ENCODE measurements at places on chromosomes 5 and 9.
A peak's percentile ranks its signal among the peaks of the same experiment; 100 is the strongest.

- DNase-seq, result no peak
Observed at GRCh38 chr9:13372510-13372909, 93.0 kb upstream of the MPDZ start.

DNA sequence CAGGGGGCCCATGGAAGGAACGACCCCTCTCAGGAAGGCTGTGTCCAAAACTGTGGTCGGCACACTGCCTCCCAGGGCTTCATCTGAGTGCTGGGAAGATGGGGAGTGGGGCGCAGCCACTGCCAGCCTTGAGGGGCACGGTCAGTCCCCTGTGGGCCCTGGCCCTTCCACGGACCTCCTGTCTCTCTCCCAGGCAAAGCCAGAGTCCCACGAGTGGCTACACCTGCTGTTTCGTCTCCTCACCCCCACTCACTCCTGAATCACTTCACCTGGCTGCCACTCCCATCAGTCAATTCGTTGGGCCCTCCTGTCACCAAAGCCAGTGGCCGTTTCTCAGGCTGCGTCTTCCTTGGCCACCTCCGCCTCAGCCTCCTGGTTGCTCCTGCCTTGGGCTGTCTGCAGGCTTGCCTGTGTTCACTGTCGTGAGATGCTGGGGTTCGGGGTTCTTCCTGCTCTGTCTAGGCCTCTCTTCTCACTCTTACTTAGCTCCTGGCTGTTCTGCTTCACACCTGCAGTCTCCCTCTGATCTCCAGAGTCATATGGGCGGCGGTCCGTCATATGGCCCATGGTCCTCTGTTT is 58.8 kb upstream of the RNF130 start:
- DNase-seq, result no peak

DNA sequence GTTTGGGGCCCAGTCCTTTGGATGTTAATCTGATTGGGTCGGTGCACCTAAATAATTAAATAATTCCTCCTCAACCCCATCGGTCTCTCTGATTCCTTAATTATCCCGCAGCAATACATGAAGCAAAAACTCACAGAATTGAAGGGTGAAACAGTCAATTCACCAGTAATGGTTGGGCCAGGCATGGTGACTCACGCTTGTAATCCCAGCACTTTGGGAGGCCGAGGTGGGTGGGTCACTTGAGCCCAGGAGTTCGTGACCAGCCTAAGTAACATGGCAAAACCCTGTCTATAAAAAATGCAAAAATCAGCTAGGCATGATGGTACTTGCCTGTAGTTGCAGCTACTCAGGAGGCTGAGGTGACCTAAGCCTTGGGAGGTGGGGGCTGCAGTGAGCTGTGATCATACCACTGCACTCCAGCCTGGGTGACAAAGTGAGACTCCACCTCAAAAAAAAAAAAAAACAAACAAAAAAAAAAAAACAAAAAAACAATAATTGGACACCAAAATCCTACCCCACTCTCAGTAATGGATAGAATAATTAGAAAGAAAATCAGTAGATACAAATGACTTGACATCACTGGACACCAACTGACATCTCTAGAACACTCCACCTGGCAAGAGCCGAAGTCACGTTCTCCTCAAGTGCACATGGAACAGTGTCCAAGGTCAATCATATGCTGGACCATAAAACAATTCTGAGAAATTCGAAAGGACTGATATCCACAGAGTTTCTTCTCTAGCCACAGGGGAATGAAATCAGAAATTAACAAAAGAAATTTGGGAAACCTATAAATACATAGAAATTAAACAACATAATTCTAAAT is 5.3 kb downstream of the ABO start:
- no peak for DNase-seq

- no peak for DNase-seq
Observed at GRCh38 chr9:5718296-5719032, 89.6 kb downstream of the RIC1 start.

GRCh38 chr5:93510626-93511380 is 70.2 kb downstream of the NR2F1-AS1 start:
- DNase-seq, result no peak

- DNase-seq, result peak; percentile 37
Observed at GRCh38 chr5:96344678-96345577, 88.1 kb downstream of the PCSK1 start.

GRCh38 chr5:107331882-107332281 is 338.9 kb downstream of the EFNA5 start:
- DNase-seq, result no peak

DNA sequence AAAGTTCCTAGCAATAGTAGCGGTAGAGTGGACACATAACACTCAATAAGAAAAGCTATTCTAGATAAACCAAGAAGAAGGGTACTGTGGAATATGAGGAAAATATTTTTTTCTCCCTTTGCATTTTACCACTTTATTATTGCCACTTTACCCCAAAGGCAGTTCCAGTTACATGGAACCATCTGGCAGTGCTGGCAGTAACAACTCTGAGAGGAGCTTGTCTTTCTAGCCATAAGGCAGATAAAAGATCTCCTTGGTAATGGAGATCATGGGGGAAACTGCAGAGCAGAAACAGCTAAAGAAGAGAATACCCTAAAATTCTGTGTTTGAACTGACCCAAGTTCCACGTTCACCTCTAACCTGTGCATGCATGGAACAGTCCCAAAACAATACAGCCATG is 38.5 kb downstream of the UBTD2 start:
- peak; percentile 43 for DNase-seq

DNA sequence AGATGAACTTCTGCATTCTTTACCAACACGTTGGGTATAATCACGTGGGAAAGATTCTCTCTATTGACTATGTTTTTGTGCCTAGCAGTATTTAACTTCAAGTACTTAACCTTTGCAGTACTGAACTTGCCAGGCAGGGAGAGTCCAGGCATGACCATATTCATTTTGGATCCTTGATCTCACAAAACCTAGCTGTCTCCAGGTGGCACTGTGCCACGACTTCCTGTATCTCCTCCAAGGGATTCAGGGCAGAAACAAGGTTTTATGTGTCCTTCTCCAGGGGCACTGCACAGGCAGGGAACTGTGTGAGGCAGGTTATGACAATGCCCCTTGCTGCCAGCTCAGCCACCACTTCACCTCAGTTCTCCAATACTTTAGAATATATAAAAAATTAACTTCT is 11.7 kb upstream of the IFNA5 start:
- DNase-seq, result no peak

- peak; percentile 12 for DNase-seq
Observed at GRCh38 chr9:109101810-109102209, 17.9 kb downstream of the TMEM245 start.

- DNase-seq, result no peak
Observed at GRCh38 chr5:147426640-147427327, 83.1 kb downstream of the DPYSL3 start.

- DNase-seq, result no peak
Observed at GRCh38 chr9:136191099-136191959, 13.6 kb downstream of the LHX3 start.

GRCh38 chr5:87392801-87393200 is 19.9 kb downstream of the CCNH start:
- DNase-seq, result no peak

GRCh38 chr5:135116160-135116561 is 82.1 kb upstream of the PITX1 start:
- DNase-seq, result no peak

GRCh38 chr9:10612641-10613398 is at the start of gene PTPRD:
PTPRD (minus strand) TSS chr9:10613002.
- peak; percentile 88 for DNase-seq

DNA sequence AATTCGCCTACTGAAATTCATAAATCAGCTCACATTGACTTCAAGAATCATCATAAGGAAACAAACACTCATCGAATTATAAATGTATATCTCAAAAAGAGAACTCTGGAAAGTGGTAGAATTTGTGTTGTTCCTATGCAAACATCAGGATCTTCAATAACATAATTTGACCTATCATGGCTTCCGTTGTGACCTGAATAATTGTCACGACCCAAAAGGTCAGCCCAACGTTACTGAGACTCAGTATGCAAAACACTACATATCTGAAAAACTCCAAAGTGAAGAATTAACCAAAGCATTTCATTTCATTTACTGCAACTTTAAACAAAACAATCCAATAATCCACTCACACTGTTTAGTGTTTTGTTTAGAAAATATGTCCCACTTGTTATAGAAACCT is 1.2 kb downstream of the RAPGEF6 start:
- DNase-seq, result no peak

DNA sequence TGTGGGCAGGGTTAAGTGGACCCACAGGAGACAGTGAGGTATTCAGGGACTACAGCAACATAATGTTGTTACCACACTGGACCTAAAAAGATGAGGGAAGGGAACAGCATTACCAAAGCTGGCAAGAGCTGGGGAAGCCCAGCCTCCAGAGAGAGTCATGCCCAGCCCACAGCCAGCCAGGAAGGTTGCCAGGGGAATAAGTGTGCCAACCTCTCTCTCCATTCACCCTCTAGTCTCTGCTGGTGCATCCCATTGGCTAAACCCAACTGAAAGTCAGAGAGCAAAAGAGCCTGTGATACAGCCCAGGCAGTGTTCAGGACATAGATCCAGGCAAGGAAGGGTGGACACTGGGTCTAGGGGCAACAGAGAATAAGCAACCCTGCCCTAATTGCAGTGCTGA is 35.8 kb upstream of the AFAP1L1 start:
- DNase-seq, result no peak

- DNase-seq, result no peak
Observed at GRCh38 chr5:135694012-135694411, 115.2 kb upstream of the CXCL14 start.

DNA sequence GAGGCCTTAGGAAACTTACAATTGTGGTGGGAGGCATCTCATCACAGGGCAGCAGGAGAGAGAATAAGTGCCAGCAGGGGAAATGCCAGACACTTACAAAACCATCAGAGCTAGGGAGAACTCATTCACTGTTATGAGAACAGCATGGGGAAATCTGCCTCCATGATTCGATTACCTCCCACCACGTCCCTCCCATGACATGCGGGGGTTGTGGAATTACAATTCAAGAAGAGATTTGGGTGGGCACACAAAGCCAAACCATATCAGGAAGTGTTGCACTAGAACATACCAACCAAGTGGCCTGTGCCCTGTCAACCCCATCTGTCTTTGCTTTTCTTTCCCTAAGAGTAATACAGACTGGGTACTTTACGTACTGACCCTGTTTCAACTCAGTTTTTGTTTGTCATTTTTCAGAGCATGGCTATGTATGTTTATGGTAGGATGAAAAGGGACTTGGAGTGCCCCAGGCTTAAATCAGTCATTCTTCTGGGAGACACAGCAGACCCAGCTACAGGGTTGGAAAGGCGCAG is 58.3 kb upstream of the TGFBR1 start:
- DNase-seq, result no peak

DNA sequence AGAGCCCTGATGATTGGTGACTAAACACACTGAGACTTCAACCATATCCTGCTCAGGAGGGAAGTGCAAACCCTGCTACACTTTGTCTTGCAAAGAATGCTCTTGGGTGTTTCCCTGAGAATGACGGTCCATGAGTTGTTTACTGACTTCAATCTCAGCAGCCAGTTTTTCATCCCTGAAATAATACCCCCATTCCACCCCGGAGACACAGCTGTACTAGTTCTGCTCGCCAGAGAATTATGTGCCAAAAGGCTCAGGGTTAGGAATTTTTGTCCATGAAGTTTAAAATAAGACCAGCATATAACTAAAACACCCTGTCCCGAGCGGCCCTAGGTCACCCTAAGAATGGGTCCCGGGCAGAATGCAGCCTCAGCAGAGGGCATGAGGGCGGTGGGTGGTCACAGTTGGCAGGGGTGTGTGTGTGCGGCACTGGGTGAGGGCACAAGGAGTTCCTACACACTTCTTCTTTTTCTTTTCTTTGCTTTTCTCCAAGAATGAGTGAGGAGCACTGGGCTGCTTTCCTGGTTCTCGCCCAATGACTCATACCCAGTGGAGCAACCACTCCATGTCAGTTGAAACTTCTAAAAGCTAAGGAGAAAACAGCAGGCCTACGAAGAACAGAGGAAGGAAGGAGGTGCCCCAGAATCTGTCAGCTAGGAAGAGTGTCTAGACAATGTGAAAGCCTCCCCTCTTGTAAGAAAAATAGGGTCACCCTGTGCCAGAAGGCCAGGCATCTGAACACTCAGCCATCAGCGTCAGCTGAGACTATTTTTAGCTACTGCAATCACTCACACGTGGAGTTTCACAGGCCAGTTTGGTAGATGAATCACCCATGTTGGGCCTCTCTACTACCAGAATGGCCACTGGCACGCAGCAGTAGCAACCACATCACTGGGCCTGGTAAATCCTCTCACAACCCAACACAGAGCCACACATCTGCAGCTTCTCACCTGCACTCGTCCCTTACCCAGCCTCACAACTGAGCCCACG is 105.9 kb downstream of the DPYSL3 start:
- DNase-seq, result no peak

DNA sequence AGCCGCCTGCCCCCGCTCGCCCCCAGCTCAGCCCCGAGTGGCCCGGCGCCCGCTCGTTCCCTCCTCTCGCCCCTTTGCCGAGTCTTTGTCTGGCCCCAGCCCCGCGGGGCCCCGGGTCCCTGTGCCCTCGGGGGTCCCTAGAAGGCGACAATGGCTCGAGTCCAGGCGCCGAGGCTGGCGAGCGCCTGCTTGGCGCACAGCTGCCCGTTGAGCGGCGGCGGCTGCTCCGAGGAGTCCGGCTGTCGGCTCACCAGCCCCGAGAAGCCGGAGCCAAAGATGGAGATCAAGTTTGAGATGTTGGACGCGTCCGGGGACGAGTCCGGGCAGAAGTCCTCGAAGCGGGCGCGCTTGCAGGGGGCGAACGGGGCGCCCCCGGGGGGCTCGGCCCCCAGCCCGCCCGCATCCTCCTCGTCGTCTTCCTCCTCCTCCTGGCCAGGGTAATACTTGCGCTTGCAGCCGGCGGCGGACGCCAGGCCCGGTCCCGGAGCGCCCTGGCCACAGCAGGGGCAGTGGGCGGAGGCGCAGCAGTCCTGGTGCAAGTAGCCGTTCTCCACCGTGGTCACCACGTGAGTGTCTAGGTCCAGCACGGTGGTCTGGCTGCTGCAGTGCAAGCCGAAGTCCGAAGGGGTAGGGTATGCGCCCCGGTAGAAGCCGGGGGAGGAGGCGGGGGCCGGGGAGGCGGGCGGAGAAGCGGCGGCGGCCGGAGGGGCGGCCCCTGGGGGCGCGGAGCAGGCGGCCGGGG is 1.2 kb downstream of the IER5L start:
- no peak for DNase-seq

- DNase-seq, result no peak
Observed at GRCh38 chr5:6527749-6528455, 79.2 kb downstream of the UBE2QL1 start.

GRCh38 chr5:14510156-14510734 is 71.3 kb upstream of the OTULINL start:
- no peak for DNase-seq
